ENCODE measurements at places on chromosomes 1 and 21.

DNA sequence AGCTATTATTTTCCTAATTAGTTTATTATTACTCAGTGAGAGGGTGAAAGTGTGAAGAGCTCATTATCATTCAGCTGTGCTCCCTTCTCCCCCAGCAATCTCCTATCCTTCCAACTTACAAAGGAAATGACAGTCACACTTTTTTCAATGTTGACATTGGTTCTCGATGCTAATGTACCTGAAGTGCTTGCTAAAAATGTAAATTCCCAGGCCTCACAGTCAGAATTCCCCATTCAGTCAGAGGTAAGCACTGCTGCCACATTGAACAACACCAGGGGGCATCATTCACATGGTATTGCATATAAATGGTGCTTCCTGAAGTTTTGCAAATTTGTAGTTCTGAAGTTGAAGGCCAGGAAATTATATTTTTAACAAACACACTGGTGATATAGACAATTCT is 132.7 kb upstream of the FOXD3 start:
- DNase-seq = no peak

- DNase-seq = no peak
Observed at GRCh38 chr1:236869911-236870310, 74.8 kb downstream of the MTR start.

- DNase-seq = no peak
Observed at GRCh38 chr1:90000934-90001676, 6.2 kb downstream of the ZNF326 start.

- no peak for DNase-seq
Observed at GRCh38 chr1:11286735-11287410, 13.9 kb downstream of the UBIAD1 start.

GRCh38 chr21:34093083-34093482 is 19.7 kb downstream of the MRPS6 start:
- no peak for DNase-seq

DNA sequence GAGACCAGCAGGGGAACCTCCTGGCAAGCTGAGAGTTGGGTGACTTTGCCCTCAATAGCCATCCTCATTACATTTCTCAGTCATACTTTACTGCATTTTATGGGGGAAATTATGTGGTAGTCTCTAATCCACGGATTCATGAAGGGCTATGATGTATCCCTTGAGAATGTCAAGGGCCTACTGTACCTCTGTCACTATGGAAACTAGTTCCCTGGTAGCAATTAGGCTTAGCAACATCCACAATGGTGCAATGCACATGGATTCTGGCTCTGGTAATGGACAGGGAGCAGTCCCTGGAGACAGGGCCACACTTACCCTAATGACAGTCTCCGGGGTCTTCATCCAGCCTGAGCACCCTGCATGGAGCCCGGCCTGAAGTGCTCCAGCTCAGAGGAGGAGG is 26.5 kb downstream of the LRRN2 start:
- no peak for DNase-seq

- DNase-seq = no peak
Observed at GRCh38 chr1:223076362-223076761, 66.7 kb downstream of the TLR5 start.

- no peak for DNase-seq
Observed at GRCh38 chr1:178057912-178058534, 35.9 kb upstream of the RASAL2 start.

- DNase-seq = no peak
Observed at GRCh38 chr1:213054733-213055591, 3.9 kb downstream of the RPS6KC1 start.

GRCh38 chr1:111133866-111134265 is 6.0 kb downstream of the DRAM2 start:
- no peak for DNase-seq

GRCh38 chr1:91502672-91503184 is 2.1 kb downstream of the CDC7 start:
- no peak for DNase-seq

Data from activated T-helper 1 cell treated with Interleukin-2 at 50 U/mL for 16 hours (primary cell).